ENCODE measurements at places on chromosomes 7 and 10. TPM values are rescaled to one million over a fixed set of nuclear protein-coding genes. Genes with fewer than 3 reads are reported as not detected.

DNA sequence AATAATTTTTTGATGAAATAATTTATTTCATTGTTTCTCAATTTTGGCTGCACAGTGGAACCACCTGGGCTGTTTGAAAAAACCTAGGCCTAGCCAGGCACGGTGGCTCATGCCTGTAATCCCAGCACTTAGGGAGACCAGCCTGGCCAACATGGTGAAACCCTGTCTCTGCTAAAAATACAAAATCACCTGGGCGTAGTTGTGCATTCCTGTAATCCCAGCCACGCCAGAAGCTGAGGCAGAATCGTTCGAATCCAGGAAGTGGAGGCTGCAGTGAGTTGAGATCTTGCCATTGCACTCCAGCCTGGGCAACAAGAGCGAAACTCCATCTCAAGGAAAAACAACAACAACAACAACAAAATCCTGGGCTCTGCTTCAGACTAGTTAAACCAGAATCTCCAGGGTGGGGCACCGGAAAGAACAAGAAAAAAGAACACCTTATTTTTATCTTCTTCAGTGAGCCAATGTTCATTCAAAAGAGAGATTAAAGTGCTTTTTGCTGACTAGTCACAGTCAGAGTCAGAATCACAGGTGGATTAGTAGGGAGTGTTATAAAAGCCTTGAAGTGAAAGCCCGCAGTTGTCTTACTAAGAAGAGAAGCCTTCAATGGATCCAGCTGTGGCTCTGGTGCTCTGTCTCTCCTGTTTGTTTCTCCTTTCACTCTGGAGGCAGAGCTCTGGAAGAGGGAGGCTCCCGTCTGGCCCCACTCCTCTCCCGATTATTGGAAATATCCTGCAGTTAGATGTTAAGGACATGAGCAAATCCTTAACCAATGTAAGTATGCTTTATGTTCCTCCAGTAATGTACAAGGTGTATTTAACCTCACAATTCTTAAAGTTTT, at the start of gene CYP2C18:
Gene CYP2C18 (plus strand): TSS at position 516 of the 841 bp plus-strand sequence. CDS start 91 bp downstream, at position 607.
- DNase-seq: no peak

Gene TFR2
- not detected for total RNA-seq

Gene BMPER
- 2.7 TPM for total RNA-seq

Gene C10orf53
- total RNA-seq: not detected

Gene CCL24
- not detected for total RNA-seq
